ENCODE measurements at places on chromosomes 3 and 15.

DNA sequence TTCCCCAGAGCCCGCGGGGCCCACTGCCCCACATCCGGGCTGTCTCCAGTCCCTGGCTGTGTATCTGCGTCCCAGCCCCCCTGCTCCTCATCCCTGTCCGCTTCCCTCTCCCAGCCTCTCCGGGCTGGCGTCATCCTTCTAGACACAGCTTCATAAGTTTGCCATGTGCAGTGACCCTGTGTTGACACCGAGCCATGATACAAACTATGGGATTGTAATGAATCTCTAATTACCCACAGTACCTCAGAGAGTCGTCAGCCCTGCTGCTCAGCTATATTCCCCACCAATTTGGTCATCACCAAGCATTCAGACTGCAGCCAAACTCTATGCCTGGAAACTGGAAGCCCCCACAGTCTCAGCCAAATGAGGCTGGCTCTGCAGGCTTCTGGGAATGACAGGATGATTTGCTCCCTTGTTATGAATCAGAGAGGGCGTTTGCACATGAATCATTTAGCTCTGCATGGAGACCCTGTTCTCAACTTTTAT, 466.1 kb upstream of the ATP11B start:
- DNase-seq, result no peak

GRCh38 chr15:39661776-39662175, 80.9 kb downstream of the THBS1 start:
- no peak for DNase-seq

DNA sequence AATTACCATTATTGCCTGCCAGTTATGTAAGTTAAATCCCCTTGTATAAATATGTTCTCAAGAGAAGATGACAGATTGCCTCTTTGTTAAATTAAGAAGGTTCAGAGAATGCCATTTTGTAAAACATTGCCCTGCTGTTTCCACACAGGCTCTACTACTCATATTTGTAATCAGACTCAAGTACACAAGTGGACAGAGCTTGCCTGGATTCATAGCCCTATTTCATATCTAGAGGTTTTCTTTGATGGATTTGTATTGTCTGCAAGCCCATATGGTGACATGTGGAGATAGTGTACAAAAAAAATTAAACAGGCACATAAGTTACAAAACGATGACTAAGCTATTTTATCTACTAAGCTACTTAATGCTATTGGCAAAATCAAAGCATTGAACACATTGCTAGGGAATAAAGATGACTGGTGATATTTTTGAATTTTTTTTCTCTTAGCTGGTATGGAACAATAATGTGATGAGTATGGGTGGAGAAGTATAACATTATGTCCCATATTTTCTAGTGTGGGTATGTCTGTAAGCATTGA, 1286.6 kb upstream of the ALCAM start:
- no peak for DNase-seq

- no peak for DNase-seq
These were observed 512.6 kb upstream of the PPP2R3A start for GRCh38 chr3:135452881-135453280.
